ENCODE measurements at places on chromosomes 6 and 20.
A peak's percentile ranks its signal among the peaks of the same experiment; 100 is the strongest.

DNA sequence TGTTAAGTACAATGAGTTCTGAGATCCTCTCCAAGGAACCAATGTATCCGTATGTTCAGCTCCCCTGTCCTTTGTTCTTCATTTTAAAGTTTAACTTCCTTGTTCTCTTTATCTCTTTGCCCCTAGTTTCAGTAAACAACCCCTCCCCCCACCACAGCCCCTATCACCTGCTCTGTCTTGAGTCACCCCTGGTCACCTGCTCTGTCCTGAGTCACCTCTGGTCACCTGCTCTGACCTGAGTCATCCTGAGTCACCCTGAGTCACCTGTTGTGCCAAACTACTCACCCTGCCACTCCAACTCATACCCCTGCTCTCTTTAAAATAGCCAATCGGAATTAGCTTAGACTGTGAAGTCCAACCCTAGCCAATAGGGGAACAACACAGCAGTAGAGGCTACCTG lies 288.7 kb upstream of the CDYL start:
- DNase-seq, result no peak

DNA sequence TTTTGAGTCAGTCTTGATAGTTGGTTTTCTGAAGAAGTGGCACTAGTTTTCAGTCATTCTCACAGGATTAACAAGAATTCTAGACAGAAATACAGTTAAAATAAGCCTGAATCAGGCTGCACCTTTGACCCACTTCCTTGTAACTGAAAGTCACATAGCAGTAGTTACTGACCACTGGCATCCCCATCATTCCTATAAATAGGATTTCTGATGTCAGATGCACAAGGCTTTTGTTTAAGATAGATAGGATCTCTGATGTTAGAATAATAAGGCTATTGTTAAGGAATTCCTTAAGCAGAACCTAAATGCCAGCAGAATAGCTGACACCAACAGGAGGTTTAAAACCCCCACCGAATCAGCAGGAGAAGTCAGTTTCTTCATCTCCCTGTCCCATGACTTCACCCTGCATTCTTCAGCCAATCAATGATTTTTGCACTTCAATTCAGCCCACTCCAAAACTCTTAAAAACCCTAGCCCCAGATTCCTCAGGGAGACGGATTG lies 30.6 kb upstream of the ZBTB24 start:
- no peak for DNase-seq

DNA sequence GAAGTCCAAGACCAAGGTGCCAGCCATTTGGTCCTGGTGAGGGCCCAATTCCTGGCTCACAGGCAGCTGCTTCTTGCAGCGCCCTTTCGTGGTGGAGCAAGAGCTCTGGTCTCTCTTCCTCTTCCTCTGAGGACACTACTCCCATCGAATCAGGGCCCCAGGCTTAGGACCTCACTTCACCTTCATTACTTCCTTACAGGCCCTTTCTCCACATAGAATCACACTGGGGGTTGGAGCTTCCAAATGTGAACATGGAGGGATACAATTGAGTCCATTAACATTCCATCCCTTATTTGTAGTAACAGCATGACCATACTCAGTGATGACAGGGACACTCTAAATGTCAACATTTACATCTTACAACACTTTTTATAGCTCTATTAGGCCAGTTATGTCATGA lies 2.3 kb downstream of the RAMACL start:
- DNase-seq, result no peak

DNA sequence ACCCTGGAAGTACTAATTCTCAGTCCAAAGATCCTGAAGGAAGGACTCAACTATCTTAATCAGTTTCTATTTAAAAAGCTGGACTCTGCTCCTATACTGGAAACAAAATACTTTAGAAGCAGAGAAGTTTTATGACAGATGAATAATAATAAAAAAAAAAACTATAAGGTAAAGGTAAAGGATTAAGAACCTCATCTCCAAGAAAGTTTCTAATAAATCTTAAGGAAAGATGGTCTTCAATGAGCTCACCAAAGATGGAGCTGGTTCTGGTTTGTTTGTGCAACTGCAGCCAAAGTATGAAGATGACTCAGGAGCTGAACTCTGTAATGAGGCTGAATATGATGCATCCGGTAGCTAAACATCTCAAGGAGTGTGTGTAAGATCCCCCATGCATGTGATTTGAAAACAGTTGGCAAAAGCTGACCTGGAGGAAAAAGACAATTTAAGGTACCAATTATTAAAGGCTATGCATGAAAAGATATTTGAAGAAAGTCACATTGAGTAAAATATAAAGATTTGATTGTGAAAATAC lies 25.2 kb downstream of the MED23 start:
- DNase-seq, result no peak

DNA sequence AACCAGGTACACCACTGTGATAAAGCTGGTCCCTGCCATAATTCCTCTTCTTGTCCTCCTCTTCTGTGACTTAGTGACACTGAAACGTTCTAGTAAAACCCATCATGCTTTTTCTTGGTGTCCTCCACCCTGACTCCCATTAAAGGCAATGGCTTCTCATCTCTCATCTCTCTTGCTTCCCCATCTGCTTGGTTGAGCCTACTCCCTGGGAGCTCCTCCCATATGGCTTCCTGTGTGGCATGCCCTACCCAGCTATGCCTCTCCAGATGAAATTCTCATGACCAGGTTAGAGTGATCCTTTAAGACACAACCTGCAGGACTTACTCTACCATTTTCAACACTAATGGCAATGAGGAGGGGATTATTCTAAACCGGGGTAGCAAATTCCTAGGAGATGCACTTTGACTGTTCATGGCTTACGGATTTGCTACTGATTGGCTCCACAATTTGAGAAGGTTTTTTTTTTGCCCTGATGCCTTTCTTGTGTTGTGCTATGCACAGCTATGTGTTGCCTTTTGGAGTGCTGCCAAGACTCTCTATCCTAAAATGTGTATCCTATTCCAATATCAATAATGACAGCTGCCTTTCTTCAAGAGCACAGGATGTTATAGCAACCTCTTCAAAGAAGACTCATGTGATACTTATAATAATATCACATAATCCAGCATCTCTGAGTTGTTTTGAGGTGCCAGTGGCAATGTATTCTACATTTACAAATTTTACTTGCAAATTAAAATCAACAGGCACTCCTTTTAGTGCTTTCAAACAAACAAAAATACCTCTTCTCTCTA lies 6.1 kb downstream of the SIRPG start:
- DNase-seq, result no peak

- DNase-seq, result no peak
Measured at GRCh38 chr20:53550280-53551187, 43.1 kb downstream of the ZNF217 start.

- no peak for DNase-seq
Measured at GRCh38 chr6:6277413-6277812, 43.0 kb downstream of the F13A1 start.

DNA sequence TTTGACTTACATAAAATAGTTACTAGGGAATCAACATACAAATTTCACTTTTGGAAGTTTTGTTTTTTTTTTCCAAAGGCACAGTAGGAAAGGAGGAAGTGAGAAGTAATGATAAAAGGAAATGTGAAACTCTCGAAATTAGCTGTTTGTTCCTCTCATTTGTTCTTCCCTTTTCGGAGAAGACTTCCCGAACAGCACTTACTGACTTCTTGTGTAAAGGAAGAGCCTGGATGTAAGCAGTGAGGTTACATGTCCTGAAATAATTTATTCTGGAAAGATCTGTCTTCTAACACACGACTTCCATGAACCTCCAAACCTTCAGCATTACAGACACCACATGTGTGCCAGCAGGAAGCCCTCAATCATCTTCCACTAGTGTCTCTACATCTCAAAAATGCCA lies 59.1 kb downstream of the KIF16B start:
- no peak for DNase-seq

DNA sequence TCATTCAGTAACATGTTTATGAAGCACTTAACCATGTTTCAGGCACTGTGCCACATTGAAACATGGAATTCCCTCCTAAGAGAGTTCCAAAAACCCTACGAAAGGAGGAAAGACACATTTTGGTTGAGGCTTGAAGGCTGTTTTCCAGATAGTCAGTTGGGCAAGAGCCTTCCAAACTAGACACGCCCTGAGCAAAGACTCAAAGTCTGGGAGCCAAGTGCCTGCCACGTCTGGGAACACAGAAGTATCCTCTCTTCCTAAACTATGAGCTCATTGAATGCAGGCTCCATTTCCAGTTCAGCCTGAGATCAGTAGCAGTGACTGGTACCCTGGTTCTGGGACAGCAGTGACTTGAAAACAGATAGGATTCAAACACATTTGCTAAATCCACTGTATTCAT lies 74.5 kb upstream of the FAM8A1 start:
- DNase-seq, result no peak

DNA sequence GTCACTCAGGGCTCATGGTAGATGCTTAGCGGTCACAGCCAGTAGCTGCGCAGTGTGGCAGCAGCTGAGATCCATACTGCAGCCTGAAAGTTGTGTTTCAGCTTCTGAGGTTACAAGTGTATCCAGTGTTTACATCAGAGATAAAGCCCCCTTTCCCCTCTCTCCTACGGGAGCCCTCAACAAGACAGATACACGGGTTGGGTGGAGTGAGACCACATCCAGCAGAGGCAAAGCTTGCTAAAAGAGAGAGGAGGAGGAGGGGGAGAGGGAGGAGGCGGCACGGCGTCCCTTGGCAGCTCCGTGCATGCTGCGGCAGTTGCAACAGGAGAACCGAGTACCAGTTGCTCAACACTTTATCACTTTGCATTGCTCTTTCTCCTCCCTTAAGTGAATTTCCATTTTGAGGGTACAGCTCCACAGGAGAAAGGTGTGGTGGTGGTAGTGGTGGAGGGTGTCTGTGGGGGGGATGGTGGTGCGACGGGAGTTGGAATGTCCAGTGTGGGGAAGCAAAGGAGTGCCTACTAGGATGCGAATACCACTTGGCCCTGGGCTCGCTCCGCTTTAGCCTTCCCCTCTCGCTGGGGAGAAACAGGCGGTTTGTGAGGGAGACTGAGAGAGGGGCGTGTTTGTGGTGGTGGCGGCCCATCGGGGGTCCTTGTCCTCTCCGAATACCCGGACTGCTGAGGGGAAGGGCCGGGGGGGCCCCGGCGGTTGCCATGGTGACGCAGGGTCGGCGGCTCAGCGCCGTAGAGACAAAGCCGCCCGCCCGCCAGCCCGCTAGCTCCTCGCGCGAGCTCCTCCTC lies 405 bp upstream of the RNF182 start:
- DNase-seq, result no peak

GRCh38 chr20:38889792-38890496 lies 36.3 kb upstream of the FAM83D start:
- no peak for DNase-seq

DNA sequence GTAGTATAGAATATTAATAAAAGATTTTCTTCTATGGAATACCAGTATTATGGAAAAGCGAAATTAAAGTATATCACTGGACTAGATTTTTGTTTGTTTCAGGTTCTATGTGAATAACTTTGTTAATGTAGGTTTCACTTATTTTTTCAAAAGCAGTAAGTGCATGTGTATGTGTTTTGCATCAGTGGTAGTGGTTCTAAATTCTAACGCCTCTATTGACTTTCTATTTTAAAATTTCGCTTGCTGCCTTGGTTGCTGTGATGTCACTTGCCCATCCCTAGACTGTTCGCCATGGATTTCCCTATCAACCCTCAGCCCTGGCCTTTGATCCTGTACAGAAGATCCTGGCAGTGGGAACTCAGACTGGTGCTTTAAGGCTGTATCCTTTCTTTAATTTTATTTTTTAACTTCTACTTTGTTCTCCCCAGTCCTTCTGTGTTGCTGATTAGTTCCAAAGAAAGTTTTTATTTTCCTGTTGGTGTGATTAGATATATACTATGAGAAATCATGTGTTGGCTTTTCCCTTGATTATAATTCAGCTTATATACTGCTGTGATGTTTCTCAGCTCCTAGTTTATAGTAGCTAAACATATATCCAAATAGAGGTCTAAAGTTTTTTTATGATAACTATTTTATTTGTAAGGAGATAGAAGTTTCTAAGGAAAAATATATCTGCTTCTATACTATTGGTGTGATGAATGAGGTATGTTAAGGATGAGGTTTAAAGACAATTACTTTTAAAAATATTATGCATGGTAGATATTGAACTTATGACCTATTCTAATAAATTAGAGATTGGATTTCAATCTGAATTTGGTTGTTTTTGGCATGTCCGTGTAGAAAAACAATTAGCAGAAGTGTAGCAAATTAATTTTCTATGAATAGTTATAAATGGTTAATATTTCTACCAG lies 1.7 kb downstream of the STXBP5 start:
- DNase-seq, result no peak

GRCh38 chr6:41186031-41186562 lies 14.9 kb downstream of the TREML2 start:
- DNase-seq, result no peak

- no peak for DNase-seq
Measured at GRCh38 chr6:161462148-161462547, 188.3 kb upstream of the AGPAT4 start.

- peak; percentile 1 for DNase-seq
Measured at GRCh38 chr6:29071831-29072723, 15.0 kb downstream of the OR2B3 start.

- DNase-seq, result no peak
Measured at GRCh38 chr6:108437821-108438220, 122.9 kb upstream of the FOXO3 start.

DNA sequence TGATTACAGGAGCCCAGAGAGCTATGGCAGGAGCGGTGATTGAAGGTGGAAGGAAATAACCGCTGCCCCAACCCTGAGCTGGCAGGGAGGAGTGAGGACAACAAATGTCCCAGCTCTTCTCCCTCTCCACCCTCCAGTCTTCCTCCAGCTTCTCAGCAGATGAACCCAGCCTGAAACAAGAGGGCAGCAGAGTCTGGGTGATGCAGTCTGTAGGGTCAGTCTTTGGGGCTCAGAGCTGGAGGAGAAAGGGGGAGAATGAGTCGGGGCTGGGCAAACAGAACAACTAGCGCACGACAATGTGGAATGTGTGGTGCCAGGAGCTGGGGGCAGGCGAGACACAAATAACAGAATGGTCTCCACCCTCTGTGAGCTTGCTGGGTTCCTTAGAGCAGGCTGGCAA lies 4.5 kb upstream of the GUCA1A start:
- no peak for DNase-seq

DNA sequence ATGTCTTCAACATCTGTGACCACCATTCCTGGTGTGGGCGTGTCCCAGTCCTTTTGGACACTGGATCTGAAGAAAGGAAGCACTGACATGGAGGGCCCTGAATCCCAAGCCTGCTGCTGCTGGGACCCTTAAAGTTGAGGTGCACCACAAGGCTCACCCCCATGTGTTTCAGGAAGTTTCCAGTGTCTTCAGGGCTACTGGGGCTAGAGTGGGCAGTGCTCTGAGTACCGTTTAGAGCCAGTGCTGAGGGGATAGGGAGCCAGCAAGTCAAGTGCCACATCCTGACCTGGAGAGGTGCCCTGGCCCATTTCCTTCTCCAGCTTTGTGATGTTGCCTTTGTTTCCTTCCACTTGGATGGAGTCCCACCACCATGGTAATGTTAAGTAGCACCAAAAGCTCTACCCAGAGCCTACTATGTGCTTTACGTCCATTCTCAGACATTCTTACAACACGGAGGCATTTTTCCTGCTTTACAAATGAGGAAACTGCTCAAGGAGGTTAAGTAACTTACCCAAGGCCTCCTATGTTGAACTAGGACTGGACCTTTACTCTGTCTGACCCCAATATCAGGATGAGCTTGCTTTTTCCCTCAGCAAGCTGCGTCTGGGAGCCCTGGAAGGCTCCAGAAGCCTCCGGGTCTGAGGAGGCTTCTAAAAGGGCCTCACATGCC lies 552 bp upstream of the DEF6 start:
- no peak for DNase-seq
